Ureter (tissue), 1 donor: ENCODE measurements at places on chromosomes 12 and 14. TPM values are rescaled to one million over a fixed set of nuclear protein-coding genes. Genes with fewer than 3 reads are reported as not detected.

NPFF gene
- total RNA-seq, result not detected

CPNE6 gene
- 1.5 TPM for total RNA-seq

PLA2G1B gene
- not detected for total RNA-seq

KLHDC1 gene
- total RNA-seq, result 9.8 TPM

RNU6-8 gene
- not detected for total RNA-seq

MMP19 gene
- 17.7 TPM for total RNA-seq

TAS2R8 gene
- total RNA-seq, result not detected

SLC35F4 gene
- total RNA-seq, result not detected

PTPRQ gene
- 0.68 TPM for total RNA-seq

TEAD4 gene
- 15.8 TPM for total RNA-seq

- DNase-seq, result no peak
Observed at GRCh38 chr14:93857500-93858283, 69.4 kb upstream of the PRIMA1 start.

DNA sequence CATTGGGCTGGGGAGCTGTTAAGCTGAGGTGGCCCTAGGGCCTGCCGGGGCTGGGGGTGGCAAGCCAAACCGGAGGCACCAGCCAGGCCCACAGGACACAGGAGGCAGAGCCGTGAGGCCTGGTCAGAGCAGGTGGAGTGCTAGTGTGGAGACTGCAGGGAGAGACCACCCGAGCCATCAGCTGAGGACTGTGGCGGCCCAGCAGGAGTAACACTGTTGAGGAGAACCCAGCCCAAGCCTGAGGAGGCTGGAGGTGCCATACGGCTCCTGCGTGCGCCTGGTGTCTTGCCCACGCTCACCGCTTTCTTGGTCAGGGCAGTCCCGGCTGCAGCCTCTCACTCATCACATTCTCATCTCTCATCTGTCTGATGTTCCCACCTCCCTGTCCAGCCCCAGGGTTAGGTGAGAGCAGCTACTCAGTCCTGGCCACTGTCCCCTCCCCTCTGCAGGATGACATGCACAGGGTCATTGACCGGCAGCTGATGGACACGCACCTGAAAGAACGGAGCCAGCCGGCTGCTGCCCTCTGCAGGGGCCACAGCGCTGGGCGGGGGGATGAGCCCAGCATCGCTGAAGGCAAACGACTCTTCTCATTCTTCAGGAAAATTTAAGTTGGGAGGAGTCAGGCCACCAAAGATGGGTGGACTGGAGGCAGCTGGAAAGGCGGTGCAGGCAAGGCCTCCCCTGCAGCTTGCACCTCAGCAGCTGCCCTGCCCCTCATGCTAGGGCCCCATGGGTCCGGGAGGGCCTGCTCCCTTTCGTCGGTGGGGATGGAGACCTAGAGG is 23.8 kb downstream of the RAB35 start:
- no peak for DNase-seq

DNA sequence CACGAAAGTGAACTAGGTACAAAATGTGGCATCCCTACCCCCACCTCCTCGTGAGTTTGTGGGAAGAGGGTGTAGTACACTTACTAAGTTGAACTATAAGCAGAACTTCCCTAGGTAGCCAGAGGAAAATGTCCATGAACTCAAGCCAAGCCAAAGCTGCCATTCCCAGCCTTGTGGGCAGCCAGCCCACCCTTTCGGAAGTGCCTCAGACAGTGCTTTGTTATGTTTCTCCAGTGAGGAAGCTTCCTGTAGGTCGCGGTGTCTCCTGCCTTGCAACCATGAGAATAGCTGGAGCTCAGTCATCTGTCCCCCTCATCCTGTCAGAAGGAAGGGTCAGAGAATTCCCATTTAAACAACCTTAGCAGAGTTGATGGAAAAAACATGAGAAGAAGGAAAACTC is 266.9 kb downstream of the DUSP6 start:
- no peak for DNase-seq

DNA sequence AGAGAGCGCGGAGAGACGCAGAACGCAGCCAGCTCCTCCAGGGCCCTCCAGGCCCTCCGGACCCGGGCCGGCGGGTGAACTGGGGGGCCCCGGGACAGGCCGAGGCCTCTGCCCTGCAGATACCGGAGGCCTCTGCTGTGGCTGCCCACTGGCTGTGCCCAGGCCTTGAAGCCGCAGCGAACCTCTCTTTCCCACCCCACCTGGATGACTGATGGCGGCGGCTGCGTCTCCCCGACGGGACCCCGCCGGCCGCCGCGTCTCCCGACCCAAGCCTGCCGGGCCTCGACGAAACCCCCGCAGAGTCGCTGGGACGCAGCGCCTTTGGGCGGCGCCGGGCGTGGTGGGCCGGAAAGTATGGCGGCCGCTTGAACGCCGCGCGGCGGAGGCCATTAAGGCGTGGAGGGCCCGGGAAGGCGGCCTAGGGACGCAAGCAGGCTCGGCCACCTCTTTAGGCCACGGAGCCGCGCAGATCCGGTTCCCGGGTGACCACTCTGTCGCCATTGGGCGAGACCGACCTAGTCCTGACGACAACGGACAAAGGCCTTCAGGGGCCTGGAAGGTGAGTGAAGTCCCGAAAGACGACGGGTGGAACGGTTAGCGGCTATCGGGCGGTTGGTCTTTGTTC is 8.4 kb upstream of the ERGIC2 start:
- DNase-seq, result no peak

- no peak for DNase-seq
Observed at GRCh38 chr12:2295941-2296461, 243.2 kb downstream of the CACNA1C start.

- no peak for DNase-seq
Observed at GRCh38 chr12:95788637-95789036, 1.9 kb downstream of the NTN4 start.

DNA sequence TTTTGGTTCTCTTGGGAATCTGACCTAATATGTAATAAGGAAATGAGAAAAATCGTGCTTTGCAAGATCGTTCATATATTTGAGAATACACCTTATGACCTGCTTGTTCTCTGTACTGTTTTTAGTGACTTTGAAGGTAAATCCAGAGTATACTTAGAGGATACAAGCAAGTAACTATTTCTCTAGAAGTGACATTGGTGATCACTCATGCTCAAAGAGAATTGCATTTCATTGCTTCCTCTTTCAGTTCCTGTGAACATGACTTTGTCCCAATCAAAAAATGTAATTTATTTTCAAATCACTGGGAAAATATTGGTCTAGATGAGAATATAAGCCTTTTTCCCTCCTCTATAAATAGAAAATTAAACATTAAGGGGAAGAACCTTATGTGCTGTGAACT is 2.7 kb downstream of the KTN1 start:
- no peak for DNase-seq

GRCh38 chr12:122403831-122404230 is 18.6 kb downstream of the CLIP1 start:
- DNase-seq, result no peak

GRCh38 chr12:62640910-62641448 is 174.4 kb downstream of the MON2 start:
- no peak for DNase-seq

DNA sequence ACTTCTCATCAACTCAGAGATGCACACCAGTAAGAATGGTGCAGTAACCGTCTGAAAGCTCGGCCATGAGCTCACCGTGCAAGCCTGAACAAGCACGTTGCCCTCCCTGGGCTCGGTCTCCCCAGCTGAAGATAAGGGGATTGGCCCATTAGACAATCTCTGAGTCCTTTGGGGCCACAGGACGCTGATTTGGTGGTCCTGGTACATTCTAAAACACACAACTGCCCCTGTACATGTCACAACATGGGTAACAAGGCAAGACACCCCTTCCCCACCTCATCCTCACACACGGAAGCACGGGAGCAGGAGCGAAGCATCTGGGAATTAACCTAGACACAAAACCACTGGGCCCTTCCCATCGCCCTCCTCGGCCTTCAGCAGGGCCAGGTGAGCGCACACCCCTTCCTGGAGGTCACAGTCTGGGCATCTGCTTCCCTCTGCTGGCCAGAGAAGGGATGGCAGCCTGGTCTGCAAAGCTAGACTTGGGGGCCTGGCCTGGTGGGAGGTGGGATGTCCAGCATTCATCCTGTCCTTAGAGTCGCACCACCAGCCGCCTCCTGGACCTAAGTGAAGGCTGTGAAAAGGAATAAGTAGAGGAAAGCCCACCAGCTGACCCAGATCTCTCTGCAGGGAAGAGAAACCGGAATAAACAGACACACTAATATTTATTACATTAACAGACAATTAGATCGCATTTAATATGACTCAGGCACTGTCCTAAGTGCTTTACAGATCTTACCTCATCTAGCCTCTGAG is 18.9 kb upstream of the SMUG1 start:
- DNase-seq, result peak; percentile 73

GRCh38 chr12:132525833-132526455 is 36.0 kb downstream of the FBRSL1 start:
- DNase-seq, result no peak

DNA sequence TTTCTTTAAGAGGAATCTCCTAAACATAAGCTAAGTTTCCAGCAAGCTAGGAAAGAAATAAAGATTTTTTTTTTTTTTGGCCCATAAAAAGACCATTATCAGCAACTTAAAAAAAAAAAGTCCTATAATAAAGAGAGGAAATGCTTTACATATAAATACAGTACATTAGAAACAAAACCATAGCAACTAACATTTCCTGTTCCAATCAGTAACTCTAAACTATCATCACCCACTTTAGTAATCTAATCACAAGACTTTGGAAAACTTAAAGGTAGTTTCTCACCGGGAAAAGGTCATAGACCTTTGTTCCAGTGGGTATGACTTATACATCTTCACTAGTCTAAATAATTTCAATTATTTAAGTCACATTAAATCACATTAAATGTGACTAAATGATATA is 11.1 kb downstream of the SPTSSA start:
- DNase-seq, result no peak

DNA sequence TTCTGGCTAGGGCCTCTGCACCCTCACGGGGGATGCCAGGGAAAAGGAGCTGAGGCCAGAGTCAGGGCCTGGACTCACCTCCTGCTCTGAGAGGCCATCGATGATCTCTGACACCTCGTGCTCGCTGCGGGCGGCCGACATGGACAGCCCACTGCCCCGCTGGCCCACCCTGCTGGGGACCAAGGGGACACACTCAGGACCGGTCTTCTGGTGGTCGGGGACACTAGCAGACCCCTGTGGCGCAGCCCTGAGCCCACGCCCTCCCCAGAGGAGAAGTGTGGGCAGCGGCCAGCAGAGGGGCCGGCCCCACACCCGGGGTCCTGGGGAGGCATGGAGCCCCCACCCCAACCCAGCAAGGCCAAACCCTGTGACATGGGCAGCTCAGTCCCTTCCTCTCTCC is 134.6 kb downstream of the RFLNA start:
- no peak for DNase-seq

DNA sequence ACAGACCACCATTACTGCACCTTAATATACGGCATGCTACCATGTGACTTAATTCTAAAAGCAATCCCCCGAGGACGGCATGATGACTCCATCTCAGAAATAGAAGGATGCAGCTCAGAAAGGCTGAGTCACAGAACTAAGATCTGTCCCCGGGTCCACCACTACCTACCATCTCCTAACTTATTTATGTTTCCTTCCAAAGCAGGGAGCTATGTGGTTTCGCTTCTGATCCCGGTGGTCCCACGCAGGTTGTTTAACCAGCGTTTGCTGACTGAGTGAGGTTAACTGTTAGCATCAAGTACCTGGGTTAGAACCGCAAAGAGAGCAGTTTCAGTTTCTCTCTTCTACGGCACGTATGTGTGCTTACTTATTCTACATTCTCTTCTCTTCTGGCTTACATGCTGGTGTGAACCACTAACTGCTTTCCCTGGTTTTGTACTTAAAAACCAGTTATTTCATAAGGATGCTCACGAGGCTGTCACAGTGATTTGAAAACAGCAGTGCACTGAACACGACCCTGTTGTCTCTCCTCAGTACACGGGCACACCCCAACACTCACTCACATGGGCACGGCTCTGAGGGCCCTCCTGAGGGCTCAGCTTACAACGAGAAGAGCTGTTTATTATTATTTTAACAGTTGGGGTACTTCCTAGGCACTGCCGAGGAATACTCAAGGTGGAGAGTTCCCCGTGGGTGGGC is 66.7 kb downstream of the CCDC88C start:
- no peak for DNase-seq

GRCh38 chr12:112107306-112108201 is 1.0 kb downstream of the NAA25 start:
- peak; percentile 37 for DNase-seq

- DNase-seq, result peak; percentile 63
Observed at GRCh38 chr14:96053600-96054381, 14.6 kb downstream of the C14orf132 start.

DNA sequence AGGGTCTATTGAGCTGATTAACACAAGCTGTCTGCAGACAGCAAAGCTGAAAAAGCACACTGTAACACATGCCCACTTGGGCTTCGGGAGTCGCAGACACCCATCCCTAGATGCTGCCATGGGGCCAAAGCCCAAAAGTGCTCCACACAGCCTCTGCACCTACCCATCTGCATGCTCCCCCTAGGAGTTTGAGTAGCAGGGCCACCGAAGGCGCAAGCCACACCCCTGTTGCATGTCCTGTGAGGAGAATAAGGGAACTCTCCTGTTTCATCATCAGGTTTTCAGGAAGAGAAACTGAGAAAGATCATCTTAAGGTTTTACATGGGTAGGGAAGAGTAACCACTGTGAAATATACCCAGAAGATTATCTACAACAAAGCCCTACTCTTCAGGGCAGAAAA is 5.6 kb upstream of the ST8SIA1 start:
- DNase-seq, result no peak

- no peak for DNase-seq
Observed at GRCh38 chr14:104784218-104784568, 11.4 kb downstream of the AKT1 start.

DNA sequence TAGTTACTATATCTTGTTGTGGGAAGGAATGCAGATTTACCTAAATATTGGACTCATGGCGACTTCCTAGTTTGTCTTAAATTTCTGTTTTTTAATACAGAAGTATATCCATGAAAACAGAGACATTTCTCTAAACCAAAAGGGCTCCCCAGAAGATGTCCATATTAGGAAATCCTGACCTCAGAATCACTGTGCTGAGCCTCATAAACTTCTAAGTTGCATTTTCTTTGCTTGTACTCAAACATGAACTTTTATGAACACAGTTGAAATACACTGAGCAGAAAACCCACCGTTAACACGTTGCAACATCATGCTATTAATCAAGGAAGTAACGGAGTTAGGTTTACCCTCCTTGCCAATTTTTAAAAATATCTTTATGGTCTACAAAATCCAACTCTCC is 42.9 kb upstream of the NR2C1 start:
- DNase-seq, result no peak

- DNase-seq, result peak; percentile 27
Observed at GRCh38 chr14:101861464-101861863, 100.0 kb downstream of the PPP2R5C start.
